ENCODE measurements at places on chromosomes 11 and 22.

DNA sequence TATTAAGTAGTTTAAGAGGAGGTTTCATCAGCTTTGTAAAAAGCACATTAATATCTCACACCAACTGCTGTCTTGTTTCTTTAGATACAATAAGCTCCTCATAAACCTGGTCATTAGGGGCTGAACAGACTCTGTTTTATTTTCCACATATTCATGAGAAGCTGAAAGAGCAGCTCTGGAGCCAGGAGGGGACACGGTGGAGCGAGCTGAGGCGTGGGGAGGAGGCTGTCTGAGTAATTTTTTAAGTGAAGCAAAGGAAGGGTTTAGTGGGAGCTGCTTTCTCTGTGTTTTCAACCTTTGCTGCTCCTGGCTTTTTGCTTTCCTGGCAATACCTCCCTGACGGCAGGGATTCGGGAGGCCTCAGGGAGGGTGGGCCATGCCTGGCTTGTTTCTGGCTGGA, 67.0 kb upstream of the EIF3D start:
- no peak for DNase-seq

GRCh38 chr11:90564531-90564930, 341.7 kb upstream of the CHORDC1 start:
- no peak for DNase-seq

DNA sequence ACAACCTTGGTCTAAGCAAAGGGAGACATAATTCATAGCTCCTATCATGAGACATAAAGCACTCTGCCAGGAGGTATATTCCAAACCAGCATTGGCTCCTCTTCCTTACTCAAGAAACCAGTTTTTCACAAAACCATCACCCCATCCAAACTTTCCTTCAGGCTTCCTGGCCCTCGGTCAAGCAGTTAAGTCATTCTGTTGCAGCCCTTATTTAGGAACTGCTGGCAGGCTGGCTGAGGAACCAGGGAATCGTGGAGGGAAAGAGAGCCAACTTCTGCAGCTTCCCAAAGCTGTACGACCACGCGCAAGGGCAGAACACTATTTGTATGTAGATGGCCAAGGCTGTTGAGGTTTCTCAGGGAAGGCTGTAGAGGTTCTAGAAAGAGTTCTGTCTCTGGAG, 680 bp downstream of the IFT46 start:
- DNase-seq = no peak

GRCh38 chr11:123103326-123103980, 41.5 kb upstream of the HSPA8 start:
- no peak for DNase-seq

- peak; percentile 24 for DNase-seq
Measured at GRCh38 chr11:73350908-73351636, 25.1 kb upstream of the RELT start.

DNA sequence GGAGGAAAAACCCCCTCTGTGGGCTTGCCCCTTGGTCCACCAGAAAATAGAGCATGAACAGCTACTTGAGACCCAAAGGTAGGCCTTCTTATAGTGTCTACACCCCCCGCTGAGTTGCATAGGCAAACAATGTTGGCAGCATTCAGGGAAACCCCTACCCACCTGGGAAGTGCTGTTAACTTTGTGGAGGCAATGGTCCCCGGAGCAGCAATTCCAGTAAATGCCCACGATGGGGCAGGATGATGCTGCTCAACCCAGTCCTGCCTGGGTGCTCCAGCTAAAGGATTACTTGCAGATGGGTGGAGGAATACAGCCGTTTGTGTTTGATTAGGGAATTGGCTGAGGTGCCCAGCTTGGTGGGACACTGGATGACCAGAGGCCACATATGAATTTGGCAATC, 381.3 kb upstream of the ANO5 start:
- DNase-seq = no peak

- DNase-seq = no peak
Measured at GRCh38 chr11:66985508-66986177, 10.5 kb downstream of the C11orf86 start.

DNA sequence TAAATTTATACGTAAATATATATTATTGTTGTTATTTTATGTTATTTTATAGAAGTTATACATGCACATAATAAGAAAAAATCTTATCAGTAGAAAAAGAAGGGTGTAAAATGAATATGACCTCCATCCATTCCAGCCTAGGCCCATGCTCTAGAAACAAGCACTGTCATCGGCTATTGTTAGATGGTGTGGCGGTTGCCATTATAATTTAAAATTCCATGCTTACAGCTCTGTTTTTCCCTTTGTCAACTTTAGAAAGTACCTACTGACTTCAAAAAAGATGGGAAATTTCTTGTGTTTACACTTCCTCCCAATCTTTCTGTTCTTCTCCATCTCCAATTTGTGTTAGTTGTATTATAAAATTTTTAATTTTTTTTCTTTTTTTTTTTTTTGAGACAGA, 61.9 kb upstream of the RDX start:
- no peak for DNase-seq

DNA sequence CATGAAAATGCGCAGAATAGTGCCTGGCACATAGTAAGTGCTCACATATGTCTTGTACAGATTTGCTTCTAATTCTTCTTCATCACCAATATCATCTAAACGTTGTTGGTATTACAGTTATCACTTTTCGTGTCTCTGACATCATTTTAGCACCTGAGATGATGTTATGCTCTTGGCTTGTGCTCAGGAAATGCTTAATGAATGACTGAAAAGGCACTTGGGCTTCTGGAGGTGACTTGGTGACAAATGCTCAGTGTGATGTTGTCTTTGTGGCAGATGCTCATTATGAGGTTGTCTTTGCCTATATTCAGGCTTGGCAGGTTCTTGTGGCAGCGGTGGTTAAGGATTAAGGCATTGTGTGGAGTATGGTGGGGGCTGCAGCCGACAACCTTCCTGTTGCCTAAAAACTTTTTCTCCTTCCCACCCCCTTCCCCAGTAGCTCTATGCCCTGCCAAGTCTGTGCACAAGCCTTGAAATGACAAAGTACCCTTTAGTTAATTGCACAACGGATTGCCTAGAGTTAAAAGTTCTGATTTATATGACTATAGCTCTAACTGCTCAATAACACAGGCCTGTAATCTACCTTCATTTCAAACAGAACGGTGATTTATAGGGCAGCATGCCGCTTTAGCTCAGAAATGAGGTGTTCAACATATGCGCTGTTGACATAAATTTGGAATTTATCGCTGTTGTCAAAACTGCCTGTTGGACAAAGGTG, 82.5 kb downstream of the ZBTB16 start:
- no peak for DNase-seq

- no peak for DNase-seq
Measured at GRCh38 chr11:130426837-130427341, 1.5 kb downstream of the ADAMTS8 start.

DNA sequence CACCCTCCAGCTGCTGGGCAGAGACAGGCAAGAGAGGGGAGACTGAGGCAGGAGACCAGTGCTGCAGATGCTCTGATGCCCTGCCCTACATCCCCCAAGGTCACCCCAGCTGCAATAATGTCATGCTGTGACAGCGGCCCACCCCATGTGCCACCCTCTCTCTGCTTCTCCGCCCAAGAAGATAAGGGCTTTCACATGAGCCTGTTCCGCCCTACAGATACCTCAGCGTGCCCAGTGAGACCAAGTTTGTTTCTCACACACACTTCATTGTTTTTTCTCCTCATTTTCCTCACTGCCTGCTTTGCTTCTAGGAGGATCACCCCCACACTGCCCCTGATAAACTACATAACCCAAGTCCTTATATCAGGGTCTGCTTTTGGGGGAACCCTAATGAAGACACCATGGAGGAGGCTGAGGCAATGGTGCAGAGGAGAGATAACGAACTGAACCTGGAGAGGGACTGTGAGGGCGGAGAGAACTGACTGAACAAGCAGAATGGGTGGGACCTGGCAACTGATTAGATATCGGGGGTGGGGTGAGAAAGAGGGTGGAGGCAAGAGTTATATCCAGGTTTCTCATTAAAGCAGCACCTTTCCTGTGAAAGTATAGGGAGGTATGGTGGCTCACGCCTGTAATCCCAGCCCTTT, 37.5 kb upstream of the TSKU start:
- no peak for DNase-seq

- DNase-seq = no peak
Measured at GRCh38 chr11:45245218-45246045, 40.7 kb downstream of the SYT13 start.

DNA sequence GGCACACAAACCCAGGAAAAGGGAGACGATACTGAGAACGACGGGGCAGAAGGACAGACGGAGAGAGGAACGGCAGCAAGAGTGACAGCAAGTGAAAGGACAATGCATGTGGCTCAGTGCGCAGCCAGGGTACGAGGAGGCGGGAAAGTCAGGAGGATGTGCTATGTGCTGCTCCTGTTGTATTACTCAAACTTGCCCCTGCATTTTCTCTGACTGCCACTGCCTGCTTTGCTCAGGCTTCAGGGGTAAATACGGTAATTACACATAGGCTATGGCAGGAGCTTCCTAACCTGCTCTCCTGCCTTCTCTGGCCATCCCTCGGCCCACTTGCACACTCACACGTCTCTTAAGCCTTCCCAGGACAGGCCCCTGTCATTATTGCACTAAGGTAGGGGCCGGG, 94.8 kb downstream of the FEZ1 start:
- no peak for DNase-seq

GRCh38 chr22:38098410-38099249, 11.9 kb downstream of the BAIAP2L2 start:
- no peak for DNase-seq

GRCh38 chr11:113241636-113242054, 72.7 kb upstream of the TTC12 start:
- DNase-seq = no peak

- DNase-seq = no peak
Measured at GRCh38 chr11:73157101-73158010, 15.2 kb upstream of the FCHSD2 start.

DNA sequence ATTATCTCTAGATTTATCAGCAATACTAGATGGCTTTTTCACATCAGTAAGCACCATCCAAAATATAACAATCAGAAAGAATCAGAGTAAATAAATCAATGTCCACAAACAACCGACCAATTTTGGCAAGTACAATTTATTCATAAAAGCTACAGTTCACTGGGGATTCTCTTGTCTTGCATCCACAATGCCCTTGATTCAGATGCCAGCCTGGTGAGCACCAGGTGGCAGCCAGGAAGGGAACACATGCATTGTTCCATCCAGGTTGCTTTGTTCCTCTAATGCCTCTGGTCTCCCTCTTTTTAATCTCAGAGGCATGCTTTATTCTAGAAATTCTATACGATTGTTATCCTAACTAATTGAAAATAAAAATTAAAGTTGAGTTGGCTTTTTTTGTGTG, 242.1 kb upstream of the KIRREL3 start:
- no peak for DNase-seq

- no peak for DNase-seq
Measured at GRCh38 chr11:61297746-61298145, 2.6 kb upstream of the VWCE start.

DNA sequence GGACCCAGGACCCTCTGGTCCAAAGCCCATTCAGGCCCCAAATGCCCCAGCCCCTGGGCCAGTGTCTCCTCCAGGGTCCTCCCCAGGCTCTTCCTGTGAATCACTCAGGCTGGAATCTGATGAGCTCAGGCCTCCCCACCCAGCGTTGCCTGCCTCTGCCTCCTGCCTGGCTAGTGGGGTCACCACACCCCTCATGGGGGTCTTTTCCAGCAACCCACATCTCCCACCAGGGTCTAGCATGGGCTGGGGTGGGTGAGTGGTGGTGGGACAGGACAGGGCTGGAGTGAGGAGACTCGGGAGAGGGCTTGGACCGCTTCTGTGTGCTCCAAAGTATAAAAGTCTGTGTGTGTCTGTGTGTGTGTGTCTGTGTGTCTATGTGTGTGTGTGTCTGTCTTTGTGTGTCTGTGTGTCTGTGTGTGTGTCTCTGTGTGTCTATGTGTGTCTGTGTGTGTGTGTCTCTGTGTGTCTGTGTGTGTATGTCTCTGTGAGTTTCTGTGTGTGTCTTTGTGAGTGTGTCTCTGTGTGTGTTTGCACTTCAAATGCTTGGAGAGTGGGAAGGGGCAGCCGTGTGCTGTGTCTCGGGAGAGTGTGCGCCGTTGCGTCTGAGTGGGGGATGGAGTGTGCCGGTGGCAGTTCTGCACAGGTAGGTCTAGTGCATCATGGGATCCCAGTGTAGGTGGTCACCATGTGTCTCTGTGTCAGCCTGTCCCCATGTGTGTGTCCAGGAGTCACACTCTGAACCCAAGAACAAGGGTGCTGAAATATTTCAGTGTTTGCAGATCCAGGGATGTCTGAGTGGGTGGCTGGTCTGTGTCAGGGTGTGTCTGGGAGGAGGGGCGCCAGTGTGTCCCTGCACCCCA, 8.8 kb downstream of the RIN1 start:
- no peak for DNase-seq

GRCh38 chr11:36398231-36398953, 102.3 kb downstream of the PRR5L start:
- DNase-seq = no peak

DNA sequence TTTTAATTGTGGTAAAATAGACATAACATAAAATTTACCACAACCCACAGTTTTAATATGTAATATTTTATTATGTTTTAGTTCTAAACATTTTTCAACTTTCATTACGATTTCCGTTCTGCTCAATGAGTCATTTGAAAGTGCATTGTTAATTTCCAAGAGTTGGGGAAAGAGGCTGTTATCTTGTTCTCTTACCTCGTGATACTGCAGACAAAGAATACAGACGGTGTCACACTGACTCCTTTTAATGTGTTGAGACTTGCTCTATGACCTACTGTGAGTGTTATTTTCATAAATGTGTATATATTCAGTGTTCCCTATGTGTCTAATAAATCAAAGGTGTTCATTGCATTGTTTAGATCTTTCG, 10.8 kb upstream of the RAC2 start:
- no peak for DNase-seq

GRCh38 chr11:93746101-93746500, 4.6 kb downstream of the C11orf54 start:
- DNase-seq = no peak

- DNase-seq = no peak
Measured at GRCh38 chr22:50418624-50419023, 56.2 kb downstream of the SBF1 start.

DNA sequence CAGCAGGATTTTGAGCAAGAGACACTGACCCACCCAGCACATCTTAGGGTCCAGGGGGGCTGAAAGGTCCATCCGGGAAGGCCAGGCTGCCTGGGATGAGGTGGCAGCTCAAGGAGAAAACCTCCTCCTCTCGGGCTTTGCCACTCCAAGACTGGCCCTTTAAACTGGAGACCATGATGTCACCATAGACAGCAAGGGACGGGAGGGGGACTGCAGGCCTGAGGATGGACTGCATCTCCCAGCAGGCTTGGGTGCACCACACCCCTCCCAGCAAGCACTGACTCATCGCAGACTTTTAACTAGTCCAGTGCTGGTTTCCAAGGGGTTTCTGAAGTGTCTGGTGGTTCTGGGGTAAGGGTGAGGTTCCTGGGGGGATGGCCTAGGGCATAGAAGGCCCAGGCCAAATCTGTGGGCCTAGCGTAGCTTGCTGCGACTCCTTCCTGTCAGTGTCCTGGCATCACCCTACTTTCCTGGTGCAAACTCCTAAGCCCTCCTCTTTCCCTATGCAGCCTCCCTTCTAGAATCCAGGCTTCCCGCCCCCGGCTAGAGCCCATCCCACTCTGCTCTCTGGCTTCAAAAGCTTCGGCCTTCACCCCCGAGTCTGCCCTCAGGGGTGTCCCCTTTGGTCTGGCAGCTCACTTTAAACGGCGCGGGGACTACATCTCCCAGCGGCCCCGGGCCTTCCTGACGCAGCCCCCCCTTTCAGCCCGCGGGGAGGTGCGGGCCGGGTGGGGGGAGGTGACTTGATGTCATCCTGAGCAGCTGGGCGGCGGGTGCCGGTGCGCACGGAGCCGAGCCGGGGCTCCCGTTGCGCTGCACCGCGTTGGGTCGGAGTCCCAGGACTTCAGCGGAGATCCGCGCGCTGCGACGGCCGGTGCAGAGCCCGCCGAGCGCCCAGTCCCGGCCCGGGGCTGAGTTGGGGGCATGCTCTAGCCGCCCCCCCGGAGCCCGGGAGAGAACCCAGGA, at the start of gene PPP2R5B:
PPP2R5B (plus strand) TSS at position 746 of the 966 bp plus-strand sequence. CDS start 1,046 bp downstream, outside the sequence.
- peak; percentile 74 for DNase-seq
